ENCODE measurements at places on chromosomes 2 and 18.

DNA sequence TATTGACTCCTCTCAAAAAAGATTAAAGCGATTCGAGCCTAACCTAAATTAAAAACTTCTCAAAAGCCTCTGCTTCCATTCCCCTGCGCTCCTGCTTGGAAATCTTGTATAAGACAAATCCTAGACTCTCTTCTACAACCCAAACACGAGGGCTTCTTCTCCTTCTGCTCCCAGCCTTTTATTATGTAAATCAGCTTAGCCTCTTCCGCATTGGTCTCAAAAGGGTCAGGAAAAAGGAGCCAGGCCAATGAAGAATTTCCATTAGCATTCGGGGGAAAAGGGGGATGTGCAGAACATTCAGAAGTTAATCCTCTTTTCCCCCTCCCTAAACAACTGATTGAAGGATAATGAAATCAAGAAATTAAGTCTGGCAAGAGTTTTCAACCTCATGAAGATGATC lies 107.9 kb downstream of the FAM124B start:
- DNase-seq: no peak

GRCh38 chr2:239973386-239973785 lies 51.8 kb downstream of the NDUFA10 start:
- no peak for DNase-seq

DNA sequence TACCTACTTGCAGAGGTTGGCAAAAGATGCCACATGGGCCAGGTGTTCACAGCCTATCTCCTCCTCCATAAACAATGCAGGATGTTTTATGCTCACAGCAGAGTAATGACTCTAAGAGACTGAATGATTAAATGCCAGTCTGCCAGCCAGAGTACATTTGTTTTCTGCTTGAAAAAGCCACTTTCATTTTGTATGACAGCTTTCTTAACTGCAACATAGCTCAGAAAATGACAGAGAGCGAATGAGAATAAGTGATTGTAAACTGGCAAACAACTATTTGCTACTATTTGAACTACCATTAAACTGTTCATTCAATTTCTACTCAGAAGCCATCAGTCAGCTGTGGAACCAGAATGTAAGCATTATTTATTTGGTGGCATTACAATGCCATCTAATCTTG lies 50.6 kb upstream of the DCC start:
- DNase-seq: no peak

DNA sequence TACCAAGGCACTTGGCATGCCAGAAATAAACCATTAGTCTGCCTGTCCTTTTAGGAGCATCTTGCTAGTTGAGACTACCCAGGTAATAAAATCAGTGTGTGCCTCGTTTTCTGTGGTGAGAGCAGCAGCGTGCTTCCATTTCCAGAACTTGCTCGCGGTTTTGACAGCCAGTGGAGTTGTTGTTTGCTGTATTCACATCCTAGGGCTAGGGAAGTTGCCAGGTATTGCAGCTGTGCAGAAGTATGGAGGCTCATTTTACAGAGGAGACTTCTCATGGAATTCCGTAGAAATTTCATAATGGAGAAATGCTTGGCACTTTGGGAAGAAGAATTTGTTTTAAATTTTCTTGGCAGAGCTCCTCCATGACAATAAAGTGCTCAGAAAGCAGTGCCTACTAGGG lies 1355.1 kb upstream of the ZEB2 start:
- DNase-seq: no peak

- DNase-seq: peak; percentile 47
These were observed 78.6 kb downstream of the ARMC9 start for GRCh38 chr2:231276987-231277386.

- DNase-seq: peak; percentile 62
These were observed 9.8 kb upstream of the MREG start for GRCh38 chr2:216023055-216023648.

DNA sequence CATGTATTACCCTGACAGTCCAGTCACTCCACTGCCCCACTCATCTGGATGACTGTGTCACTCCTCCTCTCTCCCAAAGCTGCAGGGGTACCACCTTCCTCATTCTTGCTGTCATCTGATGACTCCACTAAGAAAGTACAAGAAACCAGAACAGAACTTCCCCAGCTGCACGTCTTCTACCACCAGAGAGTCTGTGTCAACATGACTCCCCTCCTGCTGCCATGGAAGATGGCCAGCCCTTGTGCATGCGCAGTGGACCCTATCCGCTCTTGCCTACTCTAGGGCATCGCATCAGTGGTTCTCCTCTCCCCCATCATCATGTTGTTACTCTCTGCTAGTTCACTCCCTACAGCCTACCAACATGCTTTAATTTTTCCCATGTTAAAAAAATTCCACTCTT lies 14.5 kb upstream of the ST8SIA3 start:
- DNase-seq: no peak
